ENCODE measurements at places on chromosomes 1 and 21.

DNA sequence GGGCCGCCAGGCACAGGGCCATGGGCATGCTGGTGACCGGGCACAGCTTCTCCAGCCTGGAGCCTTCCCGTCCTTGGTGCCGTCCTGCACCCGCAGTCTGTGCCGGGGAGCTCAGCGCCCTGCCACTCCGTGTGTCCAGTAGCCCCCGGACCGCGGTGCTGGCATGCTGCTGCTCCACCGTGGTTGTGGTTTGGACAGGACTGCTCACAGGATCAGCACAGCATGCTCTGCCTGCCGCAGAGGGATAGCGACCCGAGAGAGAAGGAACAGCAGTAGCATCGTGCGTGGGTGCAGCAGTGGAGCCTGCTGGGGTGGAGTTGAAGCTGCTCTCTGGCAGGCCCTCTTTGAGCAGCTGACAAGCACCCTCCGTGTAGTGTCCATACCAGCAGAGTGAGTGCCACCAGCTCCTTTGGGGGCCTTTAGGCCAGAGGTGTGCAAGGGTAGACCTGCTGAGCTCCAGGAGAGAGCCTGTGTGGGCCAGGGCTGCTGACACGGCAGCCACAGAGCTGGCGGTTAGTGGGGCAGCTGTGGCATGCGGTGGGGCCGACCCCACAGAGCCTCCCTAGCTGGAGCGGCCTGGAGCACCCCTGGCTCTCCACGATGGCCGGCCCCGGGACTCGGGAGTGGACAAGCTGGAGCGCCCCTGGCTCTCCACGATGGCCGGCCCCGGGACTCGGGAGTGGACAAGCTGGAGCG is 6.4 kb upstream of the PCBP3 start:
- DNase-seq = no peak

DNA sequence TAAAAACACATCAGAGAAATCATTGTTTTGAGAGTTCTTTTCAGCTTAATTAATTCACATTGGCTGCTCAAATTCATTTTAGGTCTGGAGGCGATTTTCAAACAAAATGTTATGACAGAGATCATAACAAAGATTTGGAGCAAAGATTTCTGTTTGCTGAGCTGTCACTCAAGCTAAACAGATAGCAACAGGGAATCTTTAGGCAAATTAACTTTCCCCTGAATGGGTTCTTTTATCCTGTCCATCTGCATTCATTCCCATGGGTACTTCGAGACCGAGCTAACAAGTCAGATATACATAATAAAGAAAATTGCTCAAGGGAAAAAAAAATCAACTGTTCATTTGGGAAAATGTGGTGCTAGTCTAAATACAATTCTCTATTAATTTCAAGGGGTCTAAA is 30.2 kb upstream of the CA6 start:
- no peak for DNase-seq

GRCh38 chr1:42979036-42979430 is 20.4 kb upstream of the SLC2A1 start:
- DNase-seq = no peak

- DNase-seq = no peak
Measured at GRCh38 chr1:222390181-222390580, 157.7 kb downstream of the HHIPL2 start.

DNA sequence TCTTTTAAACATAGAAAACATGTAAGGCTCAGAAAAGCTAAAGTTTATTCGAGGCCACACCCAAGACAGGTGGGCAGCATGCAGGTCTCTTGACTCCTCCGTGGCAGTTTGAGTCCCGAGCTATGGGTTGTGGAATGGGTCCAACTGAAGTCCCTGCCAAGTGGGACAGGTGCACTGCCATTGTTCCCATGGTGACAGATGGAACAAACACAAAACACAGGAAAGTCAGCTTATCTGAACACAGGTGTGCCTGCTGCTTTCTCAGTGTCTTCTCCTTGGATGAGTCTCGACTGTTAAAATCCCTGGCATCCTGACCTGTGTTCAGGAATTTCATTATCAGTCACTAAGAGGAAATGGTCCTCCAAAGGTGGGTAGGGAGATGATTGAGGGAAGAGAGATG is 99.0 kb upstream of the RAB4A start:
- DNase-seq = no peak

DNA sequence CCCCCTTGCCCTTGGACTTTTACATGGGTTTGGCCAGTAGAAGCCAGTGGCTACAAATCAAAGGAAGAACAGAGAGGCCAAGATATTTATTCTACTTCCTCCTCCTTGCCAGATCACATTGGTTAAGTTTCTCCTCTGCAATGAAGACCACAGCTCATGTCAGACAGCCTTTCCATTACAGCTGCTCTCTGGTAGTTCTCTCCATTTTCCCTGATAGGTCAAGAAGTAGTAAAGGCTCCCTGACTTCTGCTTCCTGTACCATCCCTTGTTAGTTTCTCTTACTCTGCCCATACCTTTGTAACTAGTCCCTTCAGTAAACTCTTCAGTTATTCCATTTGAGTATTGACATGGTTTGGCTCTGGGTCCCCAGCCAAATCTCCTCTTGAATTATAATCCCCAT is 27.8 kb downstream of the NME7 start:
- DNase-seq = no peak

- no peak for DNase-seq
Measured at GRCh38 chr1:44103270-44104131, 15.1 kb upstream of the KLF17 start.

- DNase-seq = no peak
Measured at GRCh38 chr1:233333086-233333485, 5.6 kb downstream of the MAP3K21 start.

DNA sequence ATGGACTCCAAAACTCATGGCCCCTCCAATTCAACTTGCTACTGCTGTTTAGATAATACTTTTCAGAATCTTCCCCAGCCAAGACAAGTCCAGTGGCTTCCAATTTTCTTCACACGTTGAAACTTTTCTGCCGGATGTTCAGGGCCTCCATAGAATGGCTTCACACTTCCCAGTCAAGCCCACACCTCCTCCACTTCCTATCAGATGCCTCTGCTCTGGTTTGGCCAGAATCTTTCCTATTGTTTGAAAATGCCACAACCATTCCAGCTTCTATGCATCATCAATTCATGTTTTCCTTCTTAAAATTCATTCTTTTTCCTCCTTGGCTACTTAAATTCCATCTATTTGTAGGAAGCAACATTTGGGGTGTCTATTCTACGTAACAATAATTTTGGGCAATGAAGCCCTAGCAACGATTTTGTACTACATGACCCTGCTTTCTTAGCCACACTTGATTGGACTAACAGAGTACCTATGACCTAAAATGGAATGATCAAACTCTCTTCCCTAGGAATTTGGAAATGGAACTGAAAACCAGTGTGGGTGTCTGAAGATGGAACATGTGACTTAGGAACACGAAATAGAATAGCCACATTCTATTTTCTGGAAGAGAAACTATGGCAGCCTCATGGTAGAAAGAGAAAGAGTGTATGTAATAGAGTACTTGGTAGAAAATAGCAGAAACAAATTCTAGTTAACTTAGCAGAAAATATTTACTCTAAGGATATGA is 74.1 kb upstream of the CNIH3 start:
- no peak for DNase-seq

DNA sequence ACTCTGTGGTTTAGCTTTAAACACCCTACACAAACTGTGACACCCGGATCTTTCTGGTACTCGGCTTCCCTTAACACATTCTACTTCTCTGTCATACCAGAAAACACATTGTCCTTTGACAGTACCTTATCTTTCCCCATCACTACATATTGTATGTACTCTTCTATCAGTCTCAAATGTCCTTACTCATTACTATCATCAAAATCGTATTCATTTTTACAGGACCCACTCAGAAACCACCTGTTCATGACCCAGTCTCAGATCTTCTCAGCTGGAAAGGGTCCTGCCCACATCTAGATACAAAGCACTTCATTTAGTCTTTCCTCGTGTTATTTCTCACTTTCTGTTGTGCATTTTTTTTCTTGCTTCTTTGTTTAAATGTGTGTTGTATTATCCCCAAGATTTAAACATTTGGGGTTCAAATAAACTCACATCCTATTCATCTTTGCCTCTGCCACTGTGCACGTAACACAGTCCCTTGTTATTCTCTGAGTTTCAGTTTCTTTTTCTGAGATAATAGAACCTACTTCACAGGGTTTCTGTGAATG is 27.7 kb downstream of the CD34 start:
- DNase-seq = no peak

- no peak for DNase-seq
Measured at GRCh38 chr21:17730782-17731181, 88.4 kb downstream of the C21orf91 start.
